ENCODE measurements at places on chromosomes 1 and 21.

DNA sequence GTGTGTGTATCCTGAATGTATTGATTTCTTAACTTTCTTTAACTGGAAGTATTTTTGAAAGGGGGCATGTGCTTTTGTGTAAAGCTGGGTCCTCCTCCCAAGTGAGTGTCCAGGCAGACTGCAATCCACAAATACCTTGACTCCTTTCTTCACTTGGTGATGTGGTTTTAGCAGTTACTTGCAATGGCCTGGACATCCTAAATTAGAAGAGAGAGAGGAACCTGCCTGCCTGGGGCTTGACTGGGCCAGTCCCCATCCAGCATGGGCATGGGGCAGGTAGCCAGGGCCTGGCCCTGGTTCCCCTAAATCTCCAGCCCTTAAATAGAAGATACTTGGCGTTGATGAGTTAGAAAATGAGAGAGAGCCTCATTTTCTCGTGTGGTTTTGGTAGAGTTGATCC lies 159.7 kb downstream of the PGBD5 start:
- DNase-seq = no peak

DNA sequence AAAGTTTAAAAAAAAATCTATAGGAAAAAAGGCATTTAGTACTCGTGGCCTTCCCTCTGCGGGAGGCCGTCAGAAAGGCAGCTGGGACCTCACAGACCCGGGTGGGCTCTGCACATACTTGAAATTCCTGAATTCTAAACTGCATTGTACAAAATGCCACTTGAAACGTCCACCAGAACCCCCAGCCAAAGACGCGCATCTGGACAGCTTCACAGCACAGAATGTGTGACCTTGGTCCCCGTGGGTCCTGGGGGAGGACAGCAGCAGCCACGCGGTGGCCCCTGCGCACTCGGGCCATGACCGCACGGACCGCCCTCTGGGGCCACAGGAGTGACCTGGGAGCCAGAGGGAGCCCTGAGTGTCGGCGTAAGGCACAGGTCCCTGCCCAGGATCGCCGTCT lies 20.6 kb upstream of the MRPS14 start:
- DNase-seq = no peak

DNA sequence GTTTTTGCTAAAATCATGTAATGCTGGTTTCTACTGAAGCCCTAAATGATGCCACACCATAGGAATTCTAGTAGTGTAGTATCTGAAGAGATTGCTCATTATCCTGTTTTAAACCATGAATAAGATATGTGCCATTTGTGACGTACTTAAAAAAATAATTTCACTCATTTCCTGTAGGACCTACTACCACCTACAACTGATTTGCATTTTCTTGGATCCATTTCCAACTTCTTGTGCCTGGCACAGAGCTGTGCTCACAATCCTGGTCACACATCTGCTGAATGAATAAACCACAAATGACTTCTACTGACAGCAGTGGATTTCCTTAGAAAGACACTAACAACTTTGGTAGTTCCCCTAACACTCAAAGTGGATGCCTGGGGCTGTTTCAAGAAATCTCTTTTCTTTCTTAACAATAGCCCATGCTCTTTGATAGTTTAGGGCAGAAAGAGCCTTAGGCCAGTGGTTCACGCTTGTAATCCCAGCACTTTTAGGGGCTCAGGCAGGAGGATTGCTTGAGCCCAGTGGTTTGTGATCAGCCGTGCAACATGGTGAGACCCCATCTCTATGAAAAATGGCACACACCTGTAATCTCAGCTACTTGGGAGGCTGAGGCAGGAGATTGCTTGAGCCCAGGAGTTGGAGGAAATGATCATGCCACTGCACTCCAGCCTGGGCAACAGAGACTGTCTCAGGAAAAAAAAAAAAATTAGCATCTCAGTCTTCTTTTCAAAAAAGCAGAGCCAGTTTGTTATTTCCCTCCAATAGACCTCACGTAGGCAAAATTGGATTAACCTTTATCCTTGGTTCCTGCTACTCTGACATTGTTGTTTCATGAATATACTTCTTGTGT lies 13.0 kb upstream of the BATF3 start:
- no peak for DNase-seq

GRCh38 chr1:24070821-24071393 lies 41.0 kb downstream of the MYOM3 start:
- peak; percentile 25 for DNase-seq

- DNase-seq = no peak
Observed at GRCh38 chr1:3976821-3977220, 76.7 kb upstream of the C1orf174 start.

DNA sequence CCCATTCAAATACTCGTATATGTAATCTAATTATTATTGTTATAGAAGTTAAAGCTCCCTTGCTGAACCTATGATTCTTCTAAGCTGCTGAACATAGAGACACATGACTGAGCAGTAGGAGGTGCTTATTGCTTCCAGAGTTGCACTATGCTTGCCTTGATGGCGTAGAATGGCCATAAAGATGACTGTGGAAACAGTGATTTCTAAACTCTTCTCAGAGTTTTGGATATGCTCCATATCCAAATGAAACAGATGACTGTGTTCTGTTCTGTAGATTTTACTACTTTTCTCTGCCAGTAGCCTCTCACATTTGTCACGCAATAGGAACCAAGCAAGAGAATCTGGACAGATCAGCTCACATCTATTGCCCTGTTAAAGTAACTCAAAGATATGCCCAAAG lies 88.1 kb upstream of the CACYBP start:
- no peak for DNase-seq

GRCh38 chr1:230899841-230900251 lies 31.5 kb upstream of the C1orf198 start:
- no peak for DNase-seq

DNA sequence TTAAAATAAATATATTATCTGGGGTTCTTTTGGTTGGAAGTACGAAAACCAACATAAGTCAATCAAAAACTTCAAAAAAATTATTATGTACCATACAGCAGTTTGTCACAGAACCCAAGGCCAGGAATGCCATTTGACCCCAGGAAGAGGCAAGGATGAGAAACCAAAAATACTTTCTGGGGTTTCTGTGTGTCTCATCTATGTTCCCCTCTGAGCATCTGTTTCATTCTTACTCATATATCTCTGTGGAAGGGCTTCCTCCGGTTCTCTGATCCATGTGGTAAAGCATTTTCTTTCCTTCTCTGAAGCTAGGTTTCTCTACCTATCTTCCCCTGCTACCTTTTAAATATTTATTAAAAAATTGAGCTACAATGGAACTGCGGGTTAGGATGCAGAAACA lies 9.8 kb upstream of the FCRL1 start:
- DNase-seq = no peak

- no peak for DNase-seq
Observed at GRCh38 chr1:156430866-156431265, 61.9 kb downstream of the RHBG start.

GRCh38 chr1:248852481-248853405 lies 6.1 kb downstream of the ZNF692 start:
- peak; percentile 30 for DNase-seq

- no peak for DNase-seq
Observed at GRCh38 chr21:34890724-34891612, 158.1 kb downstream of the RUNX1 start.

GRCh38 chr1:158246650-158247049 lies 7.6 kb upstream of the CD1A start:
- no peak for DNase-seq

DNA sequence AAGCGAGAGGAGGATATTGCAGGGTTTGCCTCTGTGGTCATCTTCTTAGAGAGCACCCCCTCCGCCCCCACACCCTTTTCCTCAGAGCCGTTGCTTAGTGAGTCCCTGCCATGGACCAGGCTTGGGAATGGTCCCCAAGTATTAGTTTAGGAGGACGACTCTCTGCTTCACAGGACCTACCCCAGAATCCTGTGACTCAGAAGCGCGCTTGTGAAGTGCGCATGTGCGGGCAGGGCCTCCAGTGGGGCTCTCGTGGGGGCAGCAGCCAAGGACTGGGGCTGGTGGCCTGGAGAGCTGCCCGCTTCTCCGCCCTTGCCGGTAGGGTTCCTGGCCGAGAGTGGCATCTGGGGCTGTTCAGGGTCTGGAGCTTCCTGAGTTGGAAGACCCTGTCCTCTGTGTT lies 37.3 kb upstream of the HMGN1 start:
- DNase-seq = no peak
